ENCODE measurements at places on chromosomes 7 and 10.
A peak's percentile ranks its signal among the peaks of the same experiment; 100 is the strongest.

- DNase-seq, result peak; percentile 37
Measured at GRCh38 chr10:67779465-67780203, 58.4 kb downstream of the DNAJC12 start.

- DNase-seq, result no peak
Measured at GRCh38 chr7:129882531-129882930, 70.2 kb downstream of the UBE2H start.

DNA sequence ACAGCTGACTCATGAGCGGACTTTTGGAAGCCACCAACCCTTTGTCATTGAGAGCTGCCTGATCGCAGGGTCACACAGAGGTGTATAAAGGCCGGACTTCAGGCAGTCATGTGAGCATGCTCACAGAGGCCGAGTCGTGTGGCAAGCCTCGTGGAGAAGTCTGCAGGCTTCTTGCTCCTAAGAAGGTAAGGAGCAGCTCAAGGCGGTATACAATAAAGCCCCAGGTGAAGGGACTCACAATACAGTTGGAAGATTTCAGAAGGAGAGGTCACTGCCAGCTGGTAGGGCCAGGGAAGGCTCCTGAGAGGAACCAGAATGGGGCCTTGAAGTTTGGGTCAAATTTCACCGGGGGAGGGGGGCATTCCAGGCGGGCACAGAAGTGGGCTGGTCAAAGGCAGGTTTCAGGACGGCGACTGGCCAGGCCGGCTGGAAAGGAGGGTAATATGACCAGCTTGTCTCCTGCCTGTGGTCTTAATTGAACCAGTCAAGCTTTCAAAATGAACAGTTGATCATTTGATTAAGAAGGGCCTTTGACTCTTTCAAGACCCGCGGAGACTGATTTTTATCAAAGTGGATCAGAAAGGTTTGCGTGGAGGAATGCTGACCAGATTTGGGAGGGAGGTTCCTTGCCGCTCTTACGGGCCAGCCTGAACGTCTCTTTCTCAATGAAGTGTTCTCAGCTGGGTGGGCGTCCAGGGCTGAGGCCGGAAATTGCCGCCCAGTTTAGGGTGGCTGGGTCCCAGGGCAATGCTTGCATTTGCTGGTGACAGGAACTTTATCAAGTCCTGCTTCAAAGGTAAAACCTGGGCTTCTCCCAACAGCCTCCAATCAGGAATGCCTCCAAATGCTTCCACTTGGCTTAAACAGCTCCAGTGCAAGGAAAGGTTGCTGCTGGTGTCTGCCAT, 178.6 kb downstream of the EMX2 start:
- no peak for DNase-seq

- no peak for DNase-seq
Measured at GRCh38 chr10:96290368-96291133, 13.7 kb upstream of the DNTT start.

DNA sequence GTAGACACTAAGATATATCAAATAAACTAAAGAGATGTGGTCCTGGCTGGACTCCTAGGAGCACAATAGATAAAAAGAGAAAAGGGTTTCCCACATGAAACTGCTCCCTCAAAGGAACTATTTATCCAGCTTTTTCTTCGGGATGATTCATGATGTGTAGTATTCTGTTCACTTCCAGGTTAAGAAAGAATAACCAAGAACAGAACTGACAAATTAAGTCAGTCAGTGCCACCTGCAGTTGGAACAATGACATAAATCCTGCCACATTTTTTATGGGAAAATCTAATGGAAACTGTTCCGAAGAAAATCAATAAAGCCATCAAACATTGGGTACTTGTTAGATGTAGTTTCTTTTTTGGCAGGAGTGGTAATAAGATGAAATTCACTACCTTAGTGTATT, 87.1 kb downstream of the POLR1F start:
- DNase-seq, result no peak

- DNase-seq, result no peak
Measured at GRCh38 chr10:65196111-65196510, 1674.9 kb downstream of the REEP3 start.

DNA sequence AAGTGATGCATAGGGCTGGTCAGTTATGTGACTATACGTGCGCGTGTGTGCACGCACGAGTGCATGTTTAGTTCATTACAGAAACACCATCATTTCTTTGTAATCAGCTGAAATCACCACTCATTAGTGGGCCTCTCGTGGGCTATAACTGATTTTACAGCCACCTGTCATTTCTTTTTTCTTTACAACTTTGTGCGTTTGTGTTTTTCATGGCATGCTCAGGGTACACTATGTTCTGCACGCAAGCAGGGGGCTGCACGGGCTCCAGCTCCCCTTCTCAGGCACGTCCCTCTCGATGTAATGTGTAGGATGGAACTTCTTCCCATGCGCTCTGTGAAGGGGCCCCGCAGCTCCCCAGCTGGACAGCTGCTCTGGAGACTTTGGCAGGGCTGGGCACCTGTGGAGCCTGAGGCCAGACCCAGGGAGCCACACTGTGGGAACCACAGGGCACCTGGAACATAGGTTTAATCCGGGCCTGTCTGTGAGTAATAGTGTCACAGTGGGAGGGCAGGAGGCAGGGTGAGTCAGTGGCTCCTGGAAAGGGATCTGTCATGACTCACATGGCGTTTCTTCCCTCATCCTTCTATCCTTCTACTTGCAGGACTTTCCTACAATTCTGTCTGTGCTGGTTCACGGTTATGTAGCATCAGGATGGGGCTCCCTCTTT, 4.9 kb downstream of the GCK start:
- DNase-seq, result no peak

DNA sequence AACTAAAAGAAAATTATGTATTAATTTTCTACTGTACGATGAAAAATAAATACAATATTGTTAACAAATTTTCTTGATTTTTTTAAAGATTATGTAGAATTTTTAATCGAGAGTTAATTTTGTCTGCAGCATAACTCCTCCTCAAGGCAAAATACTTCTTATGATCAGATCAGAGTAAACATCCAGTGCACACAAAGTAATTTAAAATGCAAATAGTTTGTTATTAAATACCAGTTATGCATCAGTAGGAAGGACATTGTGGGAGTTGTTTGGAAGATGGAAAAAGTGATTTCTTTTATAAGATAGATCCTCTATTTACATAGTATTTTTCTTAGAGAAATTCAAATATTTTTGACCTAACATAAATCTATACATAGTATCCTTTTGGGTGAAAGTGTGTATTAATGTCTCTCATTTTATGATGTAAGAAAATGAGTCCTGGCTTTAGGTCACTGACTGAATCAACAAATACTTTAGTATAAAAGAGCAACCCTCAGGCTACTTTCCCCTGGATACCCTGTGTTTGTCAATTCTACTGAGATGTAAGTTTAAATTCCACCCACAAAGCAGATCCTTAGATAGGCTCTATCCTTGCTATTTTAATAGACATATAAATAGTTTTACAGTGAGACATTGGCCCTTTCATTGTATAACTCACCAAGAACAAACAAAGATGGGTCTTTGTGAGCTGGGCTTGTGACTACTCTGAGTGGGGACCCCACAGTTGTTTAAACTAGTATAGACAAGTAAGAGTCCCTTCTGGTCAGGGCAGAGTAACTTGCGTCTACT, 1133.7 kb downstream of the GATA3 start:
- no peak for DNase-seq

GRCh38 chr10:17961551-17962422, 10.1 kb downstream of the SLC39A12 start:
- no peak for DNase-seq

Measured in NCI-H1930 (cell line).